ENCODE measurements at places on chromosomes 2 and 18.
A peak's percentile ranks its signal among the peaks of the same experiment; 100 is the strongest.

DNA sequence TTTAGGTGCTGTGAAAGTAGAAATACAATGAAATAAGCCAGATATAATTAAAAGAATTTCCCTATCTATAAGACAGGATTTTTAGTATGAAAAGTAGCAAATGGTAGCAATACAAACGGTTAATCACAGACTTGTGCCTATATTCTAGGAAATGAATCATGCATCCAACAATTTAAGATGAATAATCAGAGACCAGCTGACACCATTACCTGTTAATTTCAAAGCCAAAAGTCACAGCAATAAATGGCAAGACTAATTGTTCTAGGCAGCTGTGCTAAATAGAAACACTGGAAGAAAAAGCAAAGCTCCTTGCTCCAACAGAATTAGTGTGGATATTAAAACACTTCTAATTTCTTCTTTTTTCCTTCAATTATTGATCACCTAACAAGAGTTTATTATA, 35.1 kb upstream of the MPP4 start:
- DNase-seq = no peak

DNA sequence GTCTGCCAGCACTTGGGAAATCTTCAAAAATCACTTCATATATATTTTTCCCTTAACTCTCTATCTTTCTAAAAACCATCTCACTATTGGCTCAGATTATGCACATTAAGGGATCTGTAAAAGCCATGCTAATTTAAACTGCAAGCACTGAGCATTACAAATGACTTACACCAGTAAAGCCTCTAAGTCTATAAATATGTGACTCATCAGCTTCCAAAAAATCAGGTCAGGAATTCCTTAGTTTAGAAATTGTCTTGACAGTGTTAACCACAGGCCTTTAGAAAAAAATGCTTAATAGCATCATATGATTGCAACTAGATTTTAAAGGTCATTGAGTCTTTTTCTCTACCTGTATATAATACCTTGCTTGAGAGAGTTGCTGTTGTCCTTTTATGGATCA, 1113.6 kb upstream of the PIK3C3 start:
- DNase-seq = no peak

DNA sequence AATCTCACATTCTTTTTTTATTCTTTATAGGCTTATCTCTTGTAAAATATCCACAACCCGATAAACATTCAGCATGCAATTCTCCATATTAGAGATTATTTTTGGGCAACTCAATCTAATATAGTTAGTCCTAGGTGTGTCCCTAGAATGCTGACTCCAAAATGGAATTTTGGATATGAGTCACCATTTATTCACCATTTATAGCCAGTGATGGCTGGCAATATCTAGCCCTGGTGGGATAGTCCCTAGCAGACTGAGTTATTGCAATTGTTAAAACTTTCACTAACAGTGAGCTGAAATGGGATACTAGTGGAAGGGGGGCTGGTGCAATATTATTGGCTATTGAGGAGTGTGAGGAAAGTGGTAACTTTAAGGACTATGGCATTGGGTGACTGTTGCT, 401.6 kb downstream of the SLC4A3 start:
- DNase-seq = no peak

DNA sequence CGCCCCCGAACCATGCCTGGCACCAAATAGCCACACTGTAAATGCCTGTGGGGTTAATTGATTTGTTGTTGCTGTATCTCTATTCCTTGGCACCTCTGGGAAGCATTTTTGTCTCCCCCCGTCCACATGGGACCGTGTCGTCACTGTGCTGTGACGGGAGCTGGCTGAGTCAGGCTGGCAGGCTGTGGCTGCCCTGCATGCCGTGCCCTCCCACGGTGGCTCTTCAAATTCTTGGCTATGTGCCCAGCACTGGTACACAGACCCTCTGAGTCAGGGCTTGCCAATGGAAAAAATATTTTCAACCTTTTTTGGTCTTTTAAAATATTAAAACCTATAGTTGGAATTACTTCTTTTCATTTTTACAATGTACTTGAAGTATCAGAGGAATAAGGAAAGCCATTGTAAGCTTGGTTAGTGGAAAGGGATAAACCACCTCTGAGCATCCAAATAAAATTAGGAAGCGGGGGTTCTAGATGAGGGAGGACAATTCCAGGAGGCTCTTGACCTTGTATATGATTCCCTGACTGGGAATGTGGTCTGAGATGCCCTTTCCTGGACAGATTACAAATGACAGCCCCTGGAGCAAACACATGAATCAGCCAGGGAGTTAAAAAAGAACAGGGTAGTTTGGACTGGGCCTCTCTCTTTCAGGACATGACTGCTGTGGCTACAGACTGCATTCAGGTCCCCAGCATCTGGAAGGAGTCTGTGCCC, 59.4 kb downstream of the DGKD start:
- peak; percentile 58 for DNase-seq

DNA sequence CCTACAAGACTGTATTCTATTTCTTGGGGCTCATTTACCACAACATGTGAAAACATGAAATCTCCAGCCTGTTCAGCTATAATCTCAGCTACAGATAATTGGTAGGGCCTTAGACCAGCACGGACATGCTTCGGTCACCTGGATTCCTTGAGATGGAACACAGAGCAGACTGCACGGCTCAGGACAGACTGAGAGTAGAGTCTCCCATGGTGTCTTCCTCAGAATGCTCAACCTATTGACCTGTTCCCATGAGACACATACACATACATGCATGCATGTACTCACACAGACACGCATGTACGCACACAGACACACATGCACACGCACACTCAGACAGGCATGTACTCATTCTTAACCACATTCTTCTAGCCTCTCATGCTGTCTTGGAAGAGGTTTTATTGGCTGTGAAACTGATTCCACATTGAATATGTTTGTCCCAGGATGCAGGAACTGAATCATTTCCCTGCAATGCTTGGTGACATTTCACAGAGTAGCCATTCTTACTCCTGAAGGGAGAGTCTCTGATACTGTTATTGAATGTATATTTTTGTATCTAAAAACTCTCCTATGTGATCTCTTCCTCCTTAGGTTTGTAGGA, 23.5 kb upstream of the BZW1 start:
- DNase-seq = no peak

GRCh38 chr2:74569686-74570085, 15.2 kb downstream of the DOK1 start:
- DNase-seq = no peak

DNA sequence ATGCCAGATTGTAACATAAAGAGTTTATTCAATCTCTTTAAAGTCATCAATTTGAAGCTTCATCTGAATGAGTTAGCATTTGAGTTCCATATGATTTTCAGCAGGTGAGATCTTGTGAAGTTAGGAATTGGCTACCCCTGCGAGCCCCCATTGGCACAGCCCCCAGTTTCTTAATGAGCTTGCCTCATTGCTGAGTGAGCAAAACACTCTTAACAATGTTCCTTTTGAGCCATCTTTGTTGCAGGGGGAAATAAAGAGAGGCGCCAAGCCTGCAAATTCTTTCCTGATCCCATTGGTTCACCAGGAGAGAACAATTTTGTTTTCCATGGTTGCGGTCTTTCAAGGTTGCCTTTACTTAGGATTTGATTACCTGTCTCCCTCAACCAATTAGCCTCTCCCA, 18.7 kb downstream of the DPP10 start:
- DNase-seq = no peak

DNA sequence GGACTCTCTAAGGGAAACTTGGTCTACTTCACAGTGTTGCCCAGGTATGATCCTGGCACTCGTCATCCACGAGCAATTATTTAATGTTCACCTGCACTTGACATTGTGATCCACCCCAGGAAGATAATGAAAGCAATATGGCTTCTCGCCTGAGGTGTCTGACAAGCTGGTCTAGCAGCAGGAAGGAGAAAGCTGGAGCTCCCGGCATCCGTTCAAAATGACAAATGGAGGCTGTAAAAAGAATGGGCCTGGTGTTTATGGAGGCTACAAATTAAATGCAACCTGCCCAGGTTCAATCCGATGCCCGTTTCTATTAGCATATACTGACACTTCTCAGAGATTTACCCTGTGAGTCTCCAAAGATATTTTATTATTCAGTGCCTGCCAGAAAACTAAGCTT, 317.6 kb downstream of the CTNNA2 start:
- no peak for DNase-seq

DNA sequence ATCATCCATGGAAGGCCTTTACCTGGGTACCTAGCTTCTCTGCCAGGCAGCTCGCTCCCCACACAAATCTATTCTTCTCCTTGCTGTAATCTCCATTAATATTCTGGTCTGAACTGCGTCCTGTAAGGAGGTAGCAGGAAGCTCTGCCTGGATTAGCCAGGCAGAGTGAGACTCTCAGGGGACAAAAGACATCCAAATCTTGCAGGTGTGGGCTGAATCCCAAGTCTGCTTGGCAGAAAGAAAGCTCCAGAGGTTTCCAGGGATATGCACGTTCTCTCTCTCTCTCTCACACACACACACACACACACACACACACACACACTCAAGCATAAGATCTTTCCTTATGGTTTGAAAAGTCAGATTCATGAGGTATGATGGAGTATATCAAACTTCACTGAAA, 66.5 kb downstream of the THNSL2 start:
- no peak for DNase-seq

- DNase-seq = no peak
Observed at GRCh38 chr2:96105152-96105915, 11.0 kb downstream of the ADRA2B start.

GRCh38 chr2:69241093-69241492, 145.9 kb downstream of the GFPT1 start:
- no peak for DNase-seq

DNA sequence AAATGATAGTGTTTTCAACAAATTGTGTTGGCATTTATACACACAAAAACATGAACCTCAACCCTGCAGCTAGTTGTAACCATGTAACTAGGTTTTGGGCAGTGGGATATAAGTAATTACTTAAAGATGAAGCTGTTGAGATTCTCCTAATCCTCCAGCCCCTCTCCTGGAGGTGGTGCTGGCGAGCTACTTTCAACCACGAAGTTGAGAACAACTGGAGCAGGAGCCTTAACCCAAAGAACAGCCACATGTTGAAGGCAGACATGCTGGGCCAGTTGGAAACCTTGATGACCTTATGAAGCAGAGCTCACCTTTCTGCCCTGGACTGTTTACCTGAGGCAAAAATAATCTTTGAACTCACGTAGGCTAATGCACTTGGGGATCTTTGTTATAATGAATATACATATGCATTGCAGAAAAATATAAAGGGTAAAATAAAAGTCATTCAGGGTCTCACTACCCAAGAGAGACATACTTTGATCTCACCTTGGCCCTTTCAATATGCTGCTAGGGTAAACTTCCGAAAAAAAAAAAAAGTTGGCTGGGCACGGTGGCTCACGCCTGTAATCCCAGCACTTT, 89.6 kb upstream of the NPAS2 start:
- DNase-seq = no peak

- no peak for DNase-seq
Observed at GRCh38 chr2:160610041-160610440, 116.4 kb upstream of the RBMS1 start.

DNA sequence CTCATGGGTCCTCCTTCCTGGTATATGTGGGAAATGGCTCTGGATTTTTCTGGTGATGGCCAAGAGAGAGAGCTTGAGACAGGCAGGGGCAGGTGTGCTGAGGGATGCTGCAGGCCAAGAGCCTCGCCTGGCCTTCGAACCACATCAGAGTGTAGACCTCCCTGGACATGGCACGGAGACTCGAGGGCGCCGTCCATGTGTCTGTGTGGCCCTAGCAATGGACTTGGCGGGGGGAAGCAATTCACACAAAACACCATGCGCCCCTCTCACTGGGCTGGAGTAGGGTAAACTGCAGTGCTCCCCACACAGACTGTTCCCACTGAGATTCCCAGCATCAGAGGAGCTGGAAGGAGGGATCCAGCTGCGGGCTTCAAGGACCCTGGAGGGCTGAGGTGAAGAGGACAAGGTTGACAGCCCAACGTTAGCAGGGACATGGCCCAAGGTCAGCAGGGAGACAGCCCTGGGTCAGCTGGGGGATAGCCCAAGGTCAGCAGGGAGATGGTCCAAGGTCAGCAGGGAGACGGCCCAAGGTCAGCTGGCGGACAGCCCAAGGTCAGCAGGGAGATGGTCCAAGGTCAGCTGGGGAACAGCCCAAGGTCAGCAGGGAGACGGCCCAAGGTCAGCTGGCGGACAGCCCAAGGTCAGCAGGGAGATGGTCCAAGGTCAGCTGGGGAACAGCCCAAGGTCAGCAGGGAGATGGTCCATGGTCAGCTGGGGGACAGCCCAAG, 75.4 kb upstream of the HDAC4 start:
- DNase-seq = no peak

DNA sequence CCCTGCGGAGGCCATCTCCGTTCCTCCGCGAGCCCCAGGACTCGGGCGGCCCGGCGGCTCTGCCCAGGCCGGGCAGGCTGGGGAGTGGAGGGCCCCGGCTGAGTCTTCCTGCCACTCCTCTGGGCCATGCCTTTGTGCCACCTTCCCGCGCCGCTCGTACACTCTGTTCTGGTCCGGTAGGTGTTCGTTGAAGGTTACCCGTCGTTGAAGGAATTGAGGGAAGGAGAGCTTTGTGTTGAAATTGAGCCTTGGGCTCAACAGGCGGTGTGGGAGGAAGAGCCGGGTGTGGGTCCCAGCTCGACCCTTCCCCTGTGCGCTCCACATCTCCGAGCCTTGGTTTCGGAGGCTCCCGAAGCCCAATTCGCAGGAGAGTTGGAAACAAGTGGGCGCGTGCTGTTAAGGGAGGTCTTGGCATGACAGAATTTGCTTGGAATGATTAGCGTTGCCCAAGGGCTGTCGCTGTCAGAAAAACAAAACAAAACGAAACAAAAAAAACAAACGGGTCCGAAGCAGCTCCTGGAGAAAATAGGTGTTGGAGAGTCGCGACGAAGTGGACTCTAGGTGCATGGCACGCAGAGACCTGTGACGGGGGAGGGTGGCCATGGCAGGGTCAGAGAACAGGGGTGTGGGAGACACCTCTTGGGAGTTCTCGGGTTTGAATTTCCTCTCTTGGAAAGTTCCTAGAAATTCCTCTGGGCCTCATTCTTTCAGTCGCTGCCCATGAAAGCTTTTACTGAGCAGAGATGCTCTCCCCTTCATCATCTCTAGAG, 1.2 kb upstream of the MZT2A start:
- DNase-seq = no peak

GRCh38 chr2:20677301-20678085, 10.5 kb downstream of the GDF7 start:
- DNase-seq = no peak

DNA sequence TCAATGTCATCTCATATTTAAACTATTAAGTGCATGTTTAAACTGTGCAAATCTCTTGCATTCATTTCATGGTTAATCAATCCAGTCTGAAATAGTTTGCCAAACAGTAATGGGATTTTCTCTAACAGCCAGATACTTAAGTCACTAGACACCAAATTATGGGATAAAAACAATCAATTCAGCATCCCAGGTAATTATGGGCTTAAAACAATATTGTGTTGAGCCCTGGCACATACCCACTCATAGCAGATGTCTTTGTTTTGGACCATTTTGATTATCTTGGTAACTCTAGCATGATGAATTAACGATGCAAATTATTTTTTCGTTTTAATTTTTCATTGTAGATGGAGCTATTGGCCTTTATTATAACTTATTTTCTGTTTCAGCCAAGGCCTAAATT, 118.5 kb upstream of the CD302 start:
- no peak for DNase-seq

DNA sequence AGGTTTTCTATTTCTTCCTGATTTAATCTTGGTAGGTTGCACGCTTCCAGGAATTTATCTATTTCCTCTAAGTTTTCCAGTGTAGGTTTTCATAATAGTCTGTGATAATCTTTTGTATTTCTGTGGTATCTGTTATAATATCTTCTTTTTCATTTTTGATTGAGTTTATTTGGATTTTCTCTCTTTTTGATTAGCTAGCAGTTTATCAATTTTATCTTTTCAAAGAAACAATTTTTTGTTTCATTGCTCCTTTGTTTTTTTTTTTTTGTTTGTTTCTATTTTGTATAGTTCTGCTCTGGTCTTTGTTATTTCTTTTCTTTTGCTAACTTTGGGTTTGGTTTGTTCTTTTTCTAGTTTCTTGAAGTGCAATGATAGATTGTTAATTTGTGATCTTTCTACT, 51.3 kb downstream of the G6PC2 start:
- DNase-seq = no peak
